ENCODE measurements at places on chromosomes 11 and 22.

GRCh38 chr11:108975641-108976071 lies 310.8 kb downstream of the DDX10 start:
- DNase-seq = no peak

DNA sequence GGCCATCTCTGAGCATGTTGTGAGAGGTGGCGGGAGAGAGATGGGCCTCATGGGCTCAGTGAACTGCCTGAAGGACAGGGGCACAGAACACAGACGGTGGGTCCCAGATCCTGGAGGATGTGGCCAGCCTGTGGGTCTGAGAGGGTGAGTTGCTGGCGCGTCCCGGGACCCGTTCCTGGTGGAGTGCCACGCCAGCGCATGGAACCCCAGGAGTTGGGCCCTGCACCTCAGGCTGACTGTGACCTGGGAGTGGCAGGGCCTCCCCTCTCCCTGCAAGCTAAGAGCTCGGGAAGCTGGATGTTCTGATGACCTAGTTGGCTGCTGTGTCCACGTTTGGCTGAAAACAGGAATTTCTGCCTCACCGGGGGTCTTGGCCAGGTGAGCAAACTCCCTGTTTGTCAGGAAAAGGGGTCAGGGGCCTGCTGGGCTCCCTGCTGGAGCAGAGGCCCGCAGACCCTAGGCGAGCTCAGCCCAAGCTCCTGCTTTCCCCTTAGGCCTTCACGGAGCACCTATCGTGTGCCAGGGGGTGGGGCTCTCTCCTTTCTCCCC lies 15.0 kb downstream of the LRRC32 start:
- no peak for DNase-seq

GRCh38 chr22:21766691-21767462 lies 31.3 kb upstream of the YPEL1 start:
- no peak for DNase-seq

DNA sequence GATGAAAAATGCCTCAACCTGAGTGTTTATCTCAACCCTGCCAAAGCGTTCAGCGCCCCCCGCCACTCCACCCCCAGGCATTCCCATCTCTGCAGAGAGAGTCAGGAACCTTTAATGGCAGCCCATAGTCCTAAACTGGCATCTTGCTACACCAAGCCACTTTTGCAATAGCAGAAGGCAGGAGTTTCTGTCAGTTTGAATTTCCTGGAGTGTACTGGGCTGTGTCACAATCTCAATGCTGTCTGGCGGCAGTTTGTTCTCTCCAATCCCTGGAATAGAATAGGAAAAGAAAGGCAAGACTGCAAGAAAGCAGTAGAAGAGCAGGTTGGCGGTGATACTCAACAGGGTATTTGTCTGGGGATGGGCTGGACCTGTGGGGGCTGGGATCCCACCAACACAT lies 32.9 kb upstream of the FLI1 start:
- DNase-seq = no peak

Data from hippocampal formation (tissue), 2 donors.